ENCODE measurements at places on chromosomes 11 and 22.
A peak's percentile ranks its signal among the peaks of the same experiment; 100 is the strongest.

GRCh38 chr11:121870206-121871045 lies 245.6 kb downstream of the BLID start:
- DNase-seq = peak; percentile 42

GRCh38 chr11:93507517-93507916 lies 35.7 kb downstream of the SMCO4 start:
- no peak for DNase-seq

GRCh38 chr11:73259406-73260126 lies 12.6 kb upstream of the P2RY6 start:
- no peak for DNase-seq

GRCh38 chr11:134535029-134536025 lies 123.3 kb upstream of the B3GAT1 start:
- no peak for DNase-seq

- no peak for DNase-seq
Measured at GRCh38 chr11:45796461-45796861, 8.5 kb upstream of the SLC35C1 start.

- no peak for DNase-seq
Measured at GRCh38 chr11:20010851-20011225, 149.4 kb downstream of the DBX1 start.

- DNase-seq = peak; percentile 72
Measured at GRCh38 chr11:20353829-20354434, 9.6 kb upstream of the HTATIP2 start.
